ENCODE measurements at places on chromosomes 4 and X.
A peak's percentile ranks its signal among the peaks of the same experiment; 100 is the strongest.

DNA sequence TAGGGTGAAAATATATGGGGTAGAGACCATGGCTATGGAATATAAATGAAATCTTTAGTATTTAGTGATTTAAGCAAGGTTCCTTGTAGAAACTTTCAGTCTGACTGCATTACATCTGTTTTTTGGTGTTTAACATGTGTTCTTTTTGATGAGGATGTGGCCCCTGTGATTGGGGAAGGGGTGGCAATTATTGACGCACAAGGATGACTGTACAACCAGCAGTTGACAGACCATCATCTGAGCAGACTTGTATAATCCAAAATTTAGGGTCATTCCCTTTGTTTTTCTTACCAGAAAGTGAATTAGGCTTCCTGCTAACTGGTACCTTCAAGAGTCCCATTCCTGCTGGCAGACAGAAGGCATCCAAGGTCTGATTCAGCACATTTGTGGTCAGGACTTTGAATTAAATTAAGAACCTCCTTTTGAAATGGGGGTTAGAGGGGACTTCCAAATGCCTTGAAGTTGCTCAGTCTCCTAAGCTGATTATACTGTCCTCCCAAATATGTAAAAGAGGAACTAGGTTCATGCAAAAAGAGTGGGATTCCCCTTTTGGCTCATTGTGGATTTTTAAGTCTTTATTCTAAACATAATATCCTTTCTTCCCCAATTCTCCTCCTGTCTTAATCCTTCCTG is 112.4 kb upstream of the CXCL13 start:
- no peaks in the 10 kb centered on the region for H3K27me3 ChIP-seq
- no peak for DNase-seq
- H3K4me1 ChIP-seq, result no peaks in the 10 kb centered on the region
- no peak overlapping the region for H3K4me3 ChIP-seq

DNA sequence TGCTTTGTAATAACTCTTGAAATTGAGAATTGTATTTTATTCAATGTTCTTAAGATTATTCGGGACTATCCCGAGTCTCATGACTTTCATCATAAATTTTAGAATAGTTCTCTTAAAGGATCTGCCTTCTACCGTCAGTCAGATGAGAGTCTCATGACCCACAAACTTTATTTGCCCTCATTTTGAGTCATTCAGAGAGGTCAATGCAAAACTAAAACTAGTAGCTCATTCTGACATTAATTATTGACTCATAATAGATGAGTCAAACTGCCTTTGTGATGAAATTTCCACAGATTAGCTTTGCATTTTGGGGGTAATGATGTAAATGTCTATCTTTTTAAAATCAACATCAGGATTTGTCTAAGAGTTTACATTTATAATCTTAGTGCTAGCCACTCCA is 1527.3 kb downstream of the TECRL start:
- no peak for DNase-seq
- H3K4me1 ChIP-seq, result no peaks in the 10 kb centered on the region
- no peak overlapping the region for H3K4me3 ChIP-seq
- no peaks in the 10 kb centered on the region for H3K27me3 ChIP-seq
- H3K27ac ChIP-seq, result no peak overlapping the region

DNA sequence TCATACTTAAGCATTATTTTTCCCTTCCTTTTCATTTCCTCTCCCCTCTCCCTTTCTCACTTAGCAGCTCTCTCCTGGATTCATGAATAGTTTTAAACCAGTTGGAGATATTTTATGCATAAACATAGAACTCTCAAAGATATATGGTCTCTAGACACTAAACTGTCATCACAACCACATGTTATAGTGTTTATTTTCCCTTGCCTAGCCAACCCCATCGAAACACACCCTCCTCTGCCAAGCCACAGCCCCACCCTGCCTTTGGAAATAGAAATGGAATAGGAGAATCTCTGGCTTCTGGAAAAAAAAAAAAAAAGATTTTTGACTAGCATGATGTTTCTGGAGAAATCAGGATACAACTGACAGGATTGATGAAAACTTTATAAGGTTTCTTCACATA is 64.8 kb upstream of the RBPJ start:
- H3K4me3 ChIP-seq, result no peak overlapping the region
- no peaks in the 10 kb centered on the region for H3K27me3 ChIP-seq
- no peak overlapping the region for H3K27ac ChIP-seq
- no peak for DNase-seq
- no peaks in the 10 kb centered on the region for H3K36me3 ChIP-seq
- no peaks in the 10 kb centered on the region for H3K4me1 ChIP-seq

- H3K27me3 ChIP-seq, result no peaks in the 10 kb centered on the region
- peaks cover 27% of the 10 kb centered on the region for H3K36me3 ChIP-seq
- H3K4me1 ChIP-seq, result no peaks in the 10 kb centered on the region
Measured at GRCh38 chr4:38914854-38915253, 47.2 kb downstream of the FAM114A1 start.

DNA sequence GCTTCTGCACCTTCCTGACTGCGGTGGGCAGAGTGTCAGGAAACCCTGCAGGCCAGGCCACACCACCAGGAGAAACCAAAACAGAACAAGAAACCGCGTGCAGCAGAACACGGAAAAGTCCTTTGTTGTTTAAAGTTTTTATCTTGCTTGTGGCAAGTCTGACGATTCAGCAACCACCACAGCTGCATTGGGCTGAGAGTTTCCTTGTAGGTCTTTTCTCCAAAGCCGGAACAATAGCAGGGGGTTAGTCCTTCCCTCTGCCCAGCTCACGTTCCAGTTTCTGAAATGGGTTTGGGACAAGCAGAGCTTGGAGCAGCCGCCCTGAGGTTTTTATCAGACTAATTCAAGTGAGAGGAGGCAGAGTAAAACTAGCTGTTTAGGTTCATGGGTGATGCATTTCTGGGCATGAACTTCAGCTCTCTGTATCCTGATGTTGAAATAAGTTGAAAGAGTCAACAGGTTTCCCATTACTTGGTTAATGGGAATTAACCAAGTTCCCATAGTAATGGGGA is 216.9 kb downstream of the PTTG2 start:
- peak overlapping the region; percentile 59 for H3K27ac ChIP-seq
- H3K27me3 ChIP-seq, result no peaks in the 10 kb centered on the region
- no peak overlapping the region for H3K4me3 ChIP-seq

DNA sequence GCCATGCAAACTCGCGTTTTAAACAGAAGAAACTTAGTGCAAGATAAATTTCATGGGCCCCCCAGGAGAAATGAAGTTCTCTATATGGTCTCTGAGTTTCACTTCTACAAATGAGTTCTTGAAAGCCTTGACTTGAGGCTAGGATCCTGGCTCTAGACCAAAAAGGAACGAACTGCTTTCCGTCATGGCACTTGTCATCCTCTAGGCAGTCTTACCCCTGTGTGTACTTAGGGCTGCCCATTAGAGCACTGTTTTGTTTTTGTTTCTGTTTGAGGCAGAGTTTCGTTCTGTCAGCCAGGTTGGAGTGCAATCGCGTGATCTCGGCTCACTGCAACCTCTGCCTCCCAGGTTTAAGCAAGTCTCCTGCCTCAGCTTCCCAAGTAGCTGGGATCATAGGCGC is 29.0 kb downstream of the RNF4 start:
- H3K27me3 ChIP-seq, result no peaks in the 10 kb centered on the region
- no peak for DNase-seq
- H3K36me3 ChIP-seq, result peaks cover 50% of the 10 kb centered on the region
- no peak overlapping the region for H3K4me3 ChIP-seq
